Lung (tissue), 17 donors: ENCODE measurements at places on chromosomes 3 and 15.

- no peak for DNase-seq
Measured at GRCh38 chr15:44780608-44781007, 44.3 kb downstream of the TRIM69 start.

GRCh38 chr15:45555934-45556608 is 31.1 kb upstream of the BLOC1S6 start:
- DNase-seq = no peak

- peak; percentile 27 for DNase-seq
Measured at GRCh38 chr3:38235466-38235865, 30.1 kb upstream of the SLC22A13 start.

DNA sequence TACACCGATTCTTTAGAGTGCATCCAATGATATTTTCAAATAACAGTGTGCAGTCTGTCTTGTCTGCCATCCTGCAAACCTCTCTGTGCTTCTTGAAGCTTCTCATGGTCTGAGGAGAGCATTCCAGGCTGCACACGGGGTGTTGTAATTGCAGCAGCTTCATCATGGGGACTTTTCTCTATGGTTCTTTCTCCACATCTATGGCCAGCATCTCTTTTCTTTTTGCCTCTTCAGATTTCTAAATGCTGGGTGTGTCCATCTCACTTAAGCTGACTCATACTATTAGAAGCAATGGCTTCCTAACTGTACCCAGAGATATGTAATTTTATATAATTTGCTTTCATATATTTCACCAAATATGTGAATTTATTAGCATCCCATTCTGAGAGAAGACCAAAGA is 63.8 kb upstream of the EPHB3 start:
- no peak for DNase-seq

DNA sequence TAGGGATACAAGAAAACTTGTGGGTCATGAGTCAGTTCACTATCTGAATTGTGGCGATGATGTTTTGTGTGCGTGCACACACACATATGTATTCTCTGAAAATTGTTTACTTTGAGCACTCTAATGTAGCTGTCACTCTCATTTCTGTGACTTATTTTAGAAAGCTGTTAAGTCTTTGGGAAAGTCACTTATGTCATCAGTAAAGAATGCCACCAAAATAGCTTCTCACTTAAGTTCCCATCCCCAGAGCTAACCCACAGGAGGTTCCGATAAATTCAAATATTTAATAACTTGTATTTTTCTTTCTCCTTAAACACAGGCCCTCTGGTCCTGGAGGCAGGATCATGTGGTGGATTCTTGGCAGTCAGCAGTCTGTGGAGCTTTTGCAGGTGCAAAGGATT is 138.3 kb downstream of the LRIG1 start:
- no peak for DNase-seq

GRCh38 chr3:73685061-73685460 is 60.3 kb upstream of the PDZRN3 start:
- no peak for DNase-seq

- DNase-seq = no peak
Measured at GRCh38 chr3:71092665-71093064, 490.9 kb downstream of the FOXP1 start.

GRCh38 chr3:178088963-178089362 is 447.3 kb upstream of the KCNMB2 start:
- DNase-seq = no peak

DNA sequence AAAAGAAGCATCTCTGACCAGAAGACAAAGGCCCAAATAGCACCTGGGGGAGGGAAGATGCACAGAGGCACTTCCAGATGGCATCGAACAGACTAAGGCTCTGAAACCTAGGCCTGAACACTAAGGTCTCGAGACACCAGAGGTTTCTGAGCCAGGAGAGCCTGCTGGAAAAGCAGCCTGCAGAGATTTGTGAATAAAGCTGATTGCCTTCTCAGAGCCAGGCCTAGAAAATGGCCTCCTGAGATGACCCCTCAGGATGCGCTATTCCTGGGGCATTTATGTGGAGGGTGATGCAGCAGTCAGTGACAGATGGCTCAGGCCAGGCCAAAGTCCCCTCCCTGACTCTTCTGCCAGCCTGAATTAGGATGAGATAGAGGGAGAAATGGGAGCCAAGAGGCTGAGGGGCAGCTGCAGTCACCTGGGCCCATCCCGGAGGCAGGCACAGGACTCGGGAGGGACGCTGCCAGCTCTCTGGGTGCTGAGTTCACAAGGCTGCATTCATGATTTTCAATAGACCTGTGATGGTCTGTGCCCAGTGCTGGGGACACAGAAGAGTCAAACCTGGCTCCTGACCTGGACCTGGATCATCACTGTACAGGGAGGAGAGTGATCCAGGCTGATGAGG is 6.9 kb downstream of the PRSS50 start:
- DNase-seq = no peak

DNA sequence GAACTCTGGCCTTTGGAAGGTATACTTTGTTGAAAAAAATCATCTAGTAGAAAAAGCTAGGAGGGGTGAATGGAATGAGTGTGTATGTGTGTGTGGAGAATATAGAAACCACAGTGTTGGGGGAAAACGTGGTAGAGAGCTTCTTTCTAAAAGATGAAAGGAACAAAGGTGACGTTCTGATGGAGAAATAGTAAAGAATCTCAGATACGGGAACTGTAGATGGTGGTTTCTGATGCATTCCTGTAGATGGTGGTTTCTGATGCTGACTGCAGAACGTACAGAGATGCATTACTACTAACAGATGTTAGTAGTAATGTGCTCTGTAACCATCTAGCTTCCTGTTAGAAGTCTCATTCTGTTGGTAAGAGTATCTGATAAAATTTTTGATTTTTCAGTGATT is 60.2 kb downstream of the VPS8 start:
- no peak for DNase-seq

- DNase-seq = no peak
Measured at GRCh38 chr3:56691165-56692000, 8.3 kb upstream of the TASOR start.

DNA sequence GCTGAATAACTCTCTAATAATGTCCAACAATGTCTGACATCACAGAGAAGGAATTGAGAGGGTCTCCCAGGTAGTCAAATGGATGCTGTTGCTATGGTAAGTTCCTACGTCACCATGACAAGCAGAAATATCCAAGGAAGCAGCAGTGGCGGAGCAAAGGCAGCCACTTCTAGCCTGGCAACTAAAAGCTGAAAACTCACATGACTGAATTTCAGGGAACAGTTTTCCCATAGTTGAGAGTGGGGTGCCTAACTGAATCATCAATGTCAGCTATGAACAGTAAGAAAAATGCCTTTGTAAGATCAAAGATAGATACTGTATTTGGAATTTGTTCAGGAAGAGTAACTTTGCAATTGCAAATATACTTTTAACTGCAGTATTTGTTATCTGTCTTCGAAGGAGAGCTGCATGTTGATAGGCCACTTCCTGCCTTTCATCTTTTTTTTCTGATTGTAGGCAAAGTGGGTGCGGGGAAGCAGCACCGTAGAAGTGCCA is 161.7 kb downstream of the BBX start:
- no peak for DNase-seq

DNA sequence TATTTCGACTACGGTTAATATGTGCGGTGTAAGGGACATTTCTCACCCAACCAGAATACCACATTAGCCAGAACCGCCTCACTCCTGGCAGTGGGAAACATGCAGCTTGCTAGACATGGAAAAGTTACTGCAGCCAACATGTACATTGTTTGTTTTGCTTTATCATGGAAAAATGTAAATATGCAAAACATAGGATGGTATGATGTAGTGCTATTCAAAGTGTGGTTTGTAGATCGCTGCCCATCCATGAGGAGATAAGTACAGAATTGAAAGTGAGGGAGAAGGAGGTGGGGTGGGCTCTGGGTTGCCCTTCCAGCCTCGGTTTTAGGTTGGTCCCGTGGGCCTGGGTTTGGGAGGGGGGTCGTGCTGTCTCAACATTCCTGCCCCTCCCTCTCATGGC is 42.5 kb upstream of the SPESP1 start:
- no peak for DNase-seq

DNA sequence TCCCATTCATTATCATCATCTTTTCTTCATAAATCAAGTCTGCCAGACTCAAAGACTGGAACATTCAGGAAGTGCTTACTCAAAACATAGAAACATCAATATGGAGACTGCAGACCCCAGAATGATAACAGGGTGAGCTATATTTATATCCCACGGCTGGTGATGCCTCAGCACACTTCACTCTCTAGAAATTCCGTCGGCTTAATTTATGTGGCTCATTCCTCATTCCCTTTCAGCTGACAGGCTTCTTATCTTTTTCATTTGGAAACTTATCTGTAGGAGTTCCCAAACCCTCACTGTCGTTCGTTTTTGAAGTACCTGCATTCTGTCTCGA is 45.5 kb downstream of the RFTN1 start:
- DNase-seq = no peak

GRCh38 chr15:62298811-62299210 is 133.7 kb upstream of the C2CD4B start:
- DNase-seq = no peak

GRCh38 chr3:131555456-131555855 is 52.7 kb upstream of the MRPL3 start:
- DNase-seq = no peak

GRCh38 chr3:143171141-143171980 is 51.8 kb downstream of the CHST2 start:
- DNase-seq = peak; percentile 67

DNA sequence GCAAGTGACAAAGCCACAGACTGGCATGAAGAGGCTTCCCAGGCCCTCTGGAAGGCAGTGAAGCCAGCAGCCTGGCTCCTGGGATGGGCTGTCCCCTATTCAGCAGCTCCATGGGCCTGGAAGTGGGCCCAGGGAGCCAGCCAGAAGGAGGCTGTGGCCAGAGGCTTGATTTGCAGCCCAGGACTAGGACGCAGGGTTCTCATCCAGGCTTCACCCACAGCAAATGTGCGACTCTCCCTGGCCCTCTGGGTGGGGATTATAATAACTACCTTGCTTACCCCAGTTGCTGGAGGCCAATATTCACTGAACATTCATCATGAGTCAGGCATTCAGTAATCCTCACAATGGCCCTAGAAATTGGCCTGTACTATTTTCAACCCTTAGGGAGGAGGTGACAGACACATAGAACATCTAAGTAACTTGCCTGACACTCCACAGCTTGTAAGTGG is 24.6 kb upstream of the SRP14 start:
- DNase-seq = no peak

DNA sequence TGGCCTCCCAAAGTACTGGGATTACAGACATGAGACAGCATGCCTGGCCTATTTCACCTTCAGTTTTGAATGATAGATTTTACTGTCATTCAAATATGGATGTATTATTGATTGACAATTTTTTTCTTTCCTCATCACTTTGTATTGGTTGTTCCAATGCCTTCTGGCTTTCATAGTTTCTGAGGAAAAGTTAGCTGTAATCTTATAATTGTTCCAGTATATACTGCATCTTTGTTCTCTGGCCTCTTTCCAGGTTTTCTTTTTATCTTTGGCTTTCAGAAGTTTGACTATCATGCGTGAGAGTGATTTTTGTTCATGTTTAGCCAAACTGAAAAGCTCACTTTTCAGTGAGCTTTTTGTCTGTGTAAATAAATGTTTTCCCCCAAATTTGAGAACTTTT is 157.1 kb downstream of the RSRC1 start:
- no peak for DNase-seq

DNA sequence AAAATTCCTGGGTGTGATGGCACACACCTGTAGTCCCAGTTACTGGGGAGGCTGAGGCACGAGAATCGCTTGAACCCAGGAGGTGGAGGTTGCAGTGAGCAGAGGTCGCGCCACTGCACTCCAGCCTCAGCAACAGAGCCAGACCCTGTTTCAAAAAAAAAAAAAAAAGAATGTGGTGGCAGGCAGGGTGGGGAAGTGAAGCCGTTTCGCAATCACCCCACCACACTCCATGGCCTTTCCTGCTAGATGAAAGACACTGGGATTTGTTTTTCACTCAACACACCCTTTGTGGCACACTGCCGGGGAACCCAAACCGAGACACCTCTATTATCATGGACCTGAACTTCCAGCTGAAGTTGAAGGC is 172.4 kb upstream of the IQSEC1 start:
- no peak for DNase-seq

GRCh38 chr15:29968895-29969561 is 113.7 kb upstream of the GOLGA8J start:
- DNase-seq = no peak

- peak; percentile 62 for DNase-seq
Measured at GRCh38 chr15:70121624-70122302, 24.0 kb upstream of the TLE3 start.

GRCh38 chr3:156721687-156722618 is 47.6 kb downstream of the TIPARP start:
- no peak for DNase-seq
